ENCODE measurements at places on chromosomes 12 and 14.

DNA sequence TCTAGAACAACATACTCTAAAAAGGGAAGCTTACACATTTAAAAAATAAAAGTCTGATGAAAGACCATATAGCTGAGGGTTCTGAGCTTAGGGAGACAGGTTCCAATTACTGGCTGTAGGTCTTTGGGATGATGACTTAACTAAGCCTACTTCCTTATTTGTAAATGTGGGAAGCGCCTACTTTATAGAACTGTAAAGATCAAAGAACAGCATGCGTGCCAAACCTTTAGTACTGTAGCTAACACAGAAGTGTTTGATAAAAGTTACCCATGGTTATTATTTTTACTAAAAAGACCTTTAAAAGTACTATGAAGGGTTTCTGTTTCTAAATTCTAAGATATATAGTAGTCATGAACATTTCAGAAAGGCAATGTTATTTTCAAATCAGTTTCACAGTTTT is 35.7 kb downstream of the STK38L start:
- DNase-seq, result no peak

DNA sequence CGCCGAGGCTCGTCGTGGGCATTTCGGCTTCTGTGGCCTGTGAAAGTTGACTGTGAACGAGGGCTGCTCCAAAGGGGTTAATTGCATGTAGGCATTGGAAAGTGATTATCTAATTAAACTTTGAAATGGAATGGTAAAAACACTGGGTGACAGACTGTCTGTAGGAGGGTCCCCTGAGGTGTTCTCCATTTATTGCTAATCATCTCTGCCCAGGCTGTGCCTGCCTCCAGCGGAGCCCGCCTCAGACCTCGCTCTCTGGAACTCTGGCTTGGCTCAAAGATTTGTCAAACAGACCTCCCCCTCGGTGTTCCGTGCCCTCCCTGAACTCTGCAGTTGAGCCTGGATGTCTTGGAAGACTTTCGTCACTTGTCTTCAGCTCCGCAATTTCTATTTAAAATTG is 50.2 kb upstream of the VRK1 start:
- no peak for DNase-seq

DNA sequence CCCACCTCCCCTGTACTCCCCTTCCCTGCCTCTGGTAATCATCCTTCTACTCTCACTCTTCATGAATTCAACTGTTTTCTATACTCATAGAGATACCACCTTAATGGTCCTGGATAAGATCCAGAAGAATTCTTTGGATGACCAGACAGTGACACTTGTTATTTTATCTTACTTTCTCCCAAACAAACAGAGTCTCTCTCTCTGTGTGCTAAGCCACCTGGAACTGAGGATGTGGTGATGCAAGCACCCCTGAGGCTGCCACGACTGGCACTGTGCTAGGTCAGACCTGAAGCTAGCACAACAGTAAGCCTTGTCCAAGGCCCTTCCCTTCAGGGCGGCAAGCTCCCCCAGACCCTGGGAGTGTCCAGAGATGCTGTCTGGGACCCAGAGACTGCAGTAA is 250.2 kb downstream of the C12orf50 start:
- DNase-seq, result no peak

GRCh38 chr14:97644365-97644764 is 847.2 kb downstream of the VRK1 start:
- DNase-seq, result no peak

DNA sequence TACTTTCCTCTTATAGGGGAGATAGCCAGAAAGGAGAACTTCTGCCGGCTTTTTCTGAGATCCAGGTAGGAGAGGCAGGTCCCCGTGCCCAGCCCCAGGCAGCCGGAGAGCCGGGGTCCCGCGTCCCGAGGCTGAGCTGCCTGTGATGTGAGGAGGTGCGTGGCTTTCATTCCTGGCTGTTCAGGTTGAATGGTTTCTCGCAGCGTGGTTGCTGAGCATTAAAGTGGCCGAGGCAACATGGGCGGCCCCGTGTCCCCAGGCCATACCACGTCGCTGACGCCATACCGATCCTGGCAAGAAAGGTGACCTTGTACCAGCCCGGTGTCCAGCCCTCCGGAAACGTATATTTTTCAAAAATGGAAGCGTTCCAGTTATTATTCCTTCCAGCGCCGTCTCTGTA is 116.7 kb upstream of the MYL2 start:
- no peak for DNase-seq

DNA sequence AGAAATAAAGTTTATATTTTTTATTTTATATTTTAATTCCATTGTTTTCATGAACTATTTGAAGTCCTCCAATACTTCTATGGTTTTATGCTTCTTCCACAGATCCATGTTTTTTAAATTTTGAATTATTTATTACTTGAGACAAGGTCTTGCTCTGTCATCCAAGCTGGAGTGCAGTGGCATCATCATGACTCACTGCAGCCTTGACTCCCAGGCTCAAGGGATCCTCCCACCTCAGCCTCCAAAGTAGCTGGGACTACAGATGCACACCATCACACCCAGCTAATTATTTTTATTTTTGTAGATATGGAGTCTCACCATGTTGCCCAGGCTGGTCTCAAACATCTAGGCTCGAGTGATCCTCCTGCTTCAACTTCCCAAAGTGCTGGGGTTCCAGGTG is 28.8 kb upstream of the DLGAP5 start:
- no peak for DNase-seq

DNA sequence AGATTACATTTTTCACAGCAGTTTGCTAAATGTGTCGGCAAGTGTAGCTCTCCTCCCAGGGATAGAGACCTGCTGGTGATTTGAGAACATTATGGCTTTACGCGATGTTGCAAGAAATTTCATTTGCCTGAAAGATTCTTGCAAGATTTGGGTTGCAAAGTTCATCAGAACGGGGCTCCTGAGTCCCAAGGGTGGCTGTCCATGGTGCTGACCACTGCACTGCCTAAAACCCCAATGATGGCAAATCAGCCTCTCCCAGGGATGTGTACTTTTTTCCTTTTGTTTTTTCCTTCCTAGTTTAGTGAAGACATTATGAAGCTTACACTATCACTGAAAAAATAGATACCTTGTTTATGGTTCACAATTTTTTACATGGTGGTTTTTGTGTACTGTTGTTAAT is 85.4 kb downstream of the WSCD2 start:
- DNase-seq, result no peak

- peak; percentile 8 for DNase-seq
These were observed 33.5 kb downstream of the RBM19 start for GRCh38 chr12:113932381-113933196.

- DNase-seq, result no peak
These were observed 884 bp downstream of the CAPRIN2 start for GRCh38 chr12:30753751-30754382.

- DNase-seq, result no peak
These were observed 60.4 kb downstream of the KSR2 start for GRCh38 chr12:117908411-117908810.

DNA sequence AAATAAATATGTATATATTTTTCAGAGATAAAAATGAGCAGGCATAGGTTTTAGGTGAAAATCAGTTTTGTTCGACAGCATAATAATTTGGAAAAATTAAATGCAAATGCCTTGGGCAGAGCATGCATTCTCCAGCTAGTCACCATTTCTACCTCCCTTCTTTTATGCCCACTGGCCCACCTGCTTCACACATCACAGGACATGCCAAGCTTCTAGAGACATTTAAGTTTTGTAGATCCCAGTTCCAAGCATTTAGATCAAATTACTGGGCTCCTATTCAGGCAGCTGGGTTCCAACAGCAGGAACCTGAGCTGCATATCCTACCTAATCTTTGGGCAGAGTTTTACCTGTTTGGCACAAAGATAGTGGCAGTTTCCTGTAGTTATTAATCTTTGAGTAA is 67.6 kb upstream of the SLC38A4 start:
- no peak for DNase-seq

DNA sequence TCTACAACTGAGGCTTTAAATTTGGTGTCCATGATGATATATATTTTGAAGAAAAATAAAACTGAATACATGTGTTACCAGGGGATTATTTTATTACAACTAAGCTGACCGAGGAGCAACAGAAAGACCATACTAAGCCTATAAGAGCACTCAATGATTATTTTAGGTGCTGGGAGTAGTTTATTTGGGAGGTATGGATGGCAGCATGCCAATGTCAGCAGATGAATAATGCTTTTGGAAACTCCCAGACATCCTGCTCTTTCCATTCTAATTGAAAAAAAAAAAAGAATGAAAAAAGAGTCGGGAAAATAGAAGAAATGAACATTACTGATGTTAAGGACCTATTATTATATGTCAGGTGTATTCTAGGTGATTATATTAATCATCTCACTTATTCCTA is 441.2 kb downstream of the BTG1 start:
- DNase-seq, result no peak

DNA sequence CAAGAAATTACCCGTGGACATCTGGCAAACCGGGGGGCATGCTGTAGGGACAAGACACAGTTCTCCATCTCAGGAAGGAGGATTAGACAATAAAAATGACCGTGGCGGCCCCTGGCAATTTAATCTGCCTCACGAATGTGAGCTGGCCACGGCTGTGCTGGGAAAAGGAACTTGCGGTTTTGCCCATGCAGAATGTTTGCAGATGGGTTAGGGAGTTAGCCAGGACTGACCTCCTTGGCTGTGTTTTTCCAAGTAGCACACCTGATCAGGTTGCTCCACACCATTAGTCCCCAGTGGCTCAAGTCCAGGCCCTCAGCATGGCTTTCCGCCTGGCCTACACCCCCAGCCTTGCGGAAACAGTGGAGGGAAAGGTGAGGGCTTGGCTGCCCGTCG is 20.8 kb downstream of the TPCN1 start:
- no peak for DNase-seq

DNA sequence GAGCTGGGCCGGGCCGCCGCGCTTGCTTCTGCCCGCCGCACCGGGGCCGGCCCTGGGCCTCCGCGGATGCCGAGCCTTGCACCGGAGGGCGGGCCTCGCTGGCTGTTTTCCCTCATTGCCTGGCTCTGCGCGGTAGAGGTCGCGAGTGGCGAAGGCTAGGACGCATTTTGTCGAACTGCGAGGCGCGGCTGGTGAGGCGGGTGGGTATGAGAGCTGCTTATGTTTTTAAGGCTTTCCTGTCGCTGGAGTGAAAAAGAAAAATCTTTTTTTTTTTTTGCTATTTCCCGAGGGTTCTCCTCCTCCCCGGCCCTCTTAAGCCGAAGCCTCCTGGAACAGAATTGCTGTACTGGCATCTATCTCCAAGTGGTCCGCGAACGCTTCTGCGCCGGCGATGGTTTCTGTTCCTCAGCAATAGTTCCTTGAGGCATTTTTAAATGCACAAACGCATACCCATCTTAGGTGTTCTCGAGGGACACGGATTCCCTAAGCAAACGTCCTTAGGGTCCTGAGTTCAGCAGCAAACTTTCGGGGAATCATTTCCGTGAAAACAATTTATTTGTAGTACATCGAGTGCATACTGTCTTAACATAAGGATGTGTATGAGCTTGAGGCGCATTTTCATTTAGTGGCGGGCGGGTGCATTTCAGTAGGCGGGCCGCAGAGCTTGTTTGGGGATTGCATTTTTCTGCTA is 631 bp downstream of the RESF1 start:
- peak; percentile 40 for DNase-seq

- no peak for DNase-seq
These were observed 35.8 kb downstream of the SUSD6 start for GRCh38 chr14:69647213-69647612.

GRCh38 chr14:62557416-62557815 is 487.8 kb downstream of the KCNH5 start:
- DNase-seq, result no peak

GRCh38 chr14:24074625-24075484 is 3.5 kb downstream of the CPNE6 start:
- no peak for DNase-seq

DNA sequence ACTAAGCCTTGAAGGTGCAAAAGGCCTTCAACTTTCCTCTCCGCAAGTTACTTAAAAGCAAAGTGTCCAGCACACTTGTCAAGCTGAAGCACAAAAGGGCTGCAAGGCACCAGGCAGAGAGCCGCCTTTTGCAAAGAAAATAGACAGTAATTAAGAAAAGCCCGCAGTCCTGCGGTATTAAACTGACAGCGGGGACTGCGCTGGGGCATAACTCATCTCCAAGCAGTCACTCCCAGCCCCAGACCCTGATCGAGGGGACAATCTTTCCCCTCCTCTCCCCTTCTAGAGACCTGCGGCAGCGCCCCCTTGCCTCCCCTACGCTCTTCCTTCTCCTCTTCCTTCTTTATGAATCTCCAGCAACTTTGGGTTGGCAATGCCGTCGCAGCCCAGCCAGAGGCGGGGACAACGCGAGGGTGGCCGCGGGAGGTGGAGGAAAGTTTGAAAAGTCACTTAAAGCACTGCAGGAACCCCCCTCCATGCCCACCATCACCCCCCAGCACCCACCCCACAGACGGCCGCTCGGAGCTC is 200.9 kb upstream of the CAND1 start:
- DNase-seq, result no peak

DNA sequence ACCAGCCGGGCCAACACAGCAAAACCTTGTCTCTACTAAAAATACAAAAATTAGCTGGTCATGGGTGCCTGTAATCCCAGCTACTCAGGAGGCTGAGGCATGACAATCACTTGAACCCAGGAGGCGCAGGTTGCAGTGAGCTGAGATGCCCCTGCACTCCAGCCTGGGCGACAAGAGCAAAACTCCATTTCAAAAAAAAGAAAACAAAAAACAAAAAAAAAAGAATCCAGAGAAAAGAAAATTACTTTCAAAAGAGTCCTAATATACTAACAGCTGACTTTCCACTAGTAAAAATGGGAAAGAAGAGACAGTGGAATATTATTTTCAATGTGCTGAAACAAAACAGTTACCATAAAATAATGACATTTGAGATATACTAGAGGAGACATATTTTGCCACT is 8.3 kb upstream of the INSM2 start:
- DNase-seq, result no peak

DNA sequence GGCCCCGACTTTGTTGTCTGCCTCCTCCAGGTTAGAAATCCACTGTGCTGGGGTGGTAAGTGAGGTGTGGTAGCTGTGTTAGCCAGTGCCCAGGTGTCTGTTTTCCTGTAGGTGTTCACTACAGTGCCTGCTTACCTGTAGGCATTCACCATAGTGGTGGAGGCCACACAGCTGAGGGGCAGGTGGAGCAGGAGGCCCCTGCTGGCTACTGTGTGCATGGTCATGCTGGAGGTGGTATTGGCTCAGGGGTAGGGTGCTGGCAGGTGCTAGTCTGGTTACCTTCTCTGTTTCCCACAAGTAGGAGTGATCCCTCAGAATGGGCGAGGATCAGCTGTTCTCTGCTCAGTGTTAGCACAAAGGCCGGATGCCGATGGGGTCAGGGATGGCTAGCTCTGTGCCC is 217.3 kb downstream of the SYT10 start:
- no peak for DNase-seq

DNA sequence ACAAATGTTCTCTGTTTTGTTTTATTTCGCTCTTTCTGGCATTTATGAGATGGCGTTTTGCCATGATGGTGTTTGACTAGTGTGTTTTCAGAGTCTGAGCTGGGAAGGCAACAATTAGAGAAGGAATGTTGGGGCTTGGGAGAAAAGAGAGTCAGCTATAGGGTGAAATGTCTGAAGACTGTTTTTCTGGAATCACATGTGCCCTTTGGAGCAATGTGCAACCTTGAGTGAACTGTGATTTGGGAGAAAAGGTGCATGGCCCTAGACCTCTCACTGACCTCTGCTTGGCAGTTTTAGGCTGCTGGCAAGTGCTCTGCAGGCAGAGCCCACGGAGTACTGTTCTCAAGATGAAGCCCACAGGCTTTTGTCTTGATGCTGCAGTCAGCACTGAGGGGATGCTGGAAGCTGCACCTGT is 379.9 kb upstream of the PDE3A start:
- no peak for DNase-seq

GRCh38 chr12:23726646-23727045 is 222.8 kb downstream of the SOX5 start:
- DNase-seq, result no peak
